ENCODE measurements at places on chromosomes 2 and 18.

GRCh38 chr18:75760208-75760607, 332.7 kb upstream of the SMIM21 start:
- DNase-seq = no peak

DNA sequence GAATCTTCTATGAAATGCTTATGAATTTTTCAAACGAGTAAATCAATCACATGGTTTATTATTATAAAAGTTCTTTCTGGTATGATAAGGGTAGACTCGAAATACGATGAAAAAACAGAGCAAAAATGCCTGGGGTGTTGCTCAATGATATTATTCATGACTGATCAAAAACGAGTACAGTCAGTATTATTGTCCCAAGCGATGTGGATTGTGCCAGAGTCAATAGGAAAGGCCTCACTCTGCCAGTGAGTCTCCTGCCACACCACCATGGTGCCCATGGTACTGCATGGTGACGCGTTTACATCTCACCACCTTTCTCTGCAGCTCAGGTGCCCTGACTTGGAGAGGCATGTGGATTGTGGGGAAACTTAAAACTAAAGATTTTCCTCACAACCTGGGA, 58.5 kb downstream of the KCTD1 start:
- no peak for DNase-seq

DNA sequence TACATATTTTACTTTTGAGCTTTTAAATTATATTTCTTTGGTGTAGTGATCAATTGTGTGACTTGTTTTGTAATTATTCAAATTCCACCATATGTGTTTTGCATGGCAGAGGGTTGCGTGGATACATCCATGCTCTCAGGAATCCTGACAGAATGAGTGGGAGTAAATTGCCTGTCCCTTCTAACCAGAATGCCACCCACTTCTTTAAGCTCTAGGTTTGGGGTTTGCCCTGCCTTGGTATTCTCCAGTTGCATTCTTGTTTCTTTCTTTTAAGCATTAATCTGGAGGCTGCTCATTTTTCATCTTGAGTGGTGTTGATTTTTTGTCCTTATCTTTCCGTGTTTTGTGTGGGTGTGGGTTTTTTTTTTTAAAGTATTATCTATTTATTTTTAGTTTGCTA, 360.0 kb downstream of the PTPRM start:
- no peak for DNase-seq

GRCh38 chr2:86631846-86632485, 8.3 kb upstream of the RNF103 start:
- no peak for DNase-seq

- no peak for DNase-seq
Measured at GRCh38 chr18:25813110-25813509, 277.3 kb downstream of the SS18 start.

DNA sequence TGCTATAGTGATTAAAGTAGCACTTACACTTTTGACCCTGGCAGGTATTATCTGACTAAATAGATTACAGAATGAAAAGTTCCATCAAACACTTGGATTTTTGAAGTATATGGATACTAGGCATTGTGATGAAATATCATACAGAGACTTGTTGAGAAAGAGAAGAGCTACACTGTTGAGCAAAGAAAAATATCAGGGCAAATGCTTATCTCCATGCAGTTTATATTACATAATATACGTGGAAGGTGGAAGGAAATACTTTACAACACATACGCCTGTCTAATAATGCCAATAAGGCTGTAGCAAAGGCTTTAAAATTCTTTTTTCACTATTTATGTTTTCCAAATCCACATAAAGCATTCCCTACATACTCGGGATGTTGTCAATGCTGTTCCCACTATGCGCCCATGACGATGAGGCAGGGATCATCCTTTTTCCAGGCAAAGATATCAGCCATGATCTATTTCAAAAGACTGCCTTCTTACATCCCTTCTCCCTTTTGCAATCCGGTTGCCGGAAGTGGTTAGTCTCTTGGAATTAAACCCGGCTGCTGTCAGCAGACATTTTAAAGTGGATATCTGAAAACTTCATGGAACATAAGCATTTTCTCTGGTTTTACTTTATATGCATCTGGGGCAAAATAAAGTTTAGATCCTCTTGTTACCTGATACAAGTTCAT, 92.6 kb upstream of the ITGA4 start:
- no peak for DNase-seq

DNA sequence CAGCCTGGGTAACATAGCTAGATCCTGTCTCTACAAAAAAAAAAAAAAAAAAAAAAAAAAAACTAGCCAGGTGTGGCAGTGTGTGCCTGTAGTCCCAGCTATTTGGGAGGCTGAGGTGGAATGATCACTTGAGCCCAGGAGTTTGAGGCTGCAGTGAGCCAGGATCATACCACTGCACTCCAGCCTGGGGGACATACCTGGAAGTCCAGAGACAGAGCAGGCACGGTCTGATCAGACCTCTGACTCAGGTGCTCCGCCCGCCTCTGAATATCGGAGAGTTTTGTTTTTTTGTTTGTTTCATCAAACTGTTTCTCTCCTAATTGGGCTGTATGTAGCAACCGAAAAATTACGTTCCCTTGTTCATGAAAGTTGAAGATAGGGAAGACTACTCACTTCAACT, 49.2 kb downstream of the RASGRP3 start:
- no peak for DNase-seq

DNA sequence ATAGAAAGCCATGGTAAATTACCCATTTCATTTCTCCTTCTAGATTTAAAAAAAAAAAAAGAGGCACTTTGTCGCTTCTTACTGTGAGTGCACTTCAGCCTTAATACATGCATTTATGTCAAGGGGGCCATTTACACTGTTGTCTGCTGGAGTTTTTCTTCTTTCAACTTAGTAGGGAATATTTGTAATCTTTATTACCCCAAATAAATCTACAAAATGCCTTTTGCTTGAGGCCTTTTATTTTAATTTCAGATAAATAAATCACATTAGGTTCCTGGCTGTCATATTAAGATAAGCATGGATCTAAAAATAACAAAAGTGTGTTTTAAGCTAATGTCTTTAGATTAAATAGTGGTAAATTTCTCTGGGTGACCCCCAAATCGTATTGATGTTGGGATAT, 276.0 kb downstream of the NCKAP5 start:
- DNase-seq = no peak

DNA sequence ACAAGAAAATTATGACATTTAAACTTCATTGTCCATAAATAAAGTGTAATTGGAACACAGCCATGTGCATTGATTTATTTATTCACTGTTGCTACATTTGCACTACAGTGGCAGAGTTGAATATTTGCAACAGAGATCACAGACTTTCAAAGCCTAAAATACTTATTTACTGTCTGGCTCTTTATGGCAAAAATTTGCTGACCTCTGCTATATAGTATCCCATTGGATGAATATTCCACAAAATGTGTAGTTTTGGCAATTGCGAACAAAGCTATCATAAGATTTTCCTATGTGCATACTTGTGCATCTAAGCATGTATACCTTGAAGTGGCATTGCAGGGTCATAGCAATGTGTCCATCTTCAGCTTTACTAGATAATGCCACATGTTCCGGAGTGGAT, 32.1 kb downstream of the CCDC85A start:
- DNase-seq = no peak

GRCh38 chr18:31572368-31572767, 19.3 kb upstream of the TTR start:
- DNase-seq = no peak

DNA sequence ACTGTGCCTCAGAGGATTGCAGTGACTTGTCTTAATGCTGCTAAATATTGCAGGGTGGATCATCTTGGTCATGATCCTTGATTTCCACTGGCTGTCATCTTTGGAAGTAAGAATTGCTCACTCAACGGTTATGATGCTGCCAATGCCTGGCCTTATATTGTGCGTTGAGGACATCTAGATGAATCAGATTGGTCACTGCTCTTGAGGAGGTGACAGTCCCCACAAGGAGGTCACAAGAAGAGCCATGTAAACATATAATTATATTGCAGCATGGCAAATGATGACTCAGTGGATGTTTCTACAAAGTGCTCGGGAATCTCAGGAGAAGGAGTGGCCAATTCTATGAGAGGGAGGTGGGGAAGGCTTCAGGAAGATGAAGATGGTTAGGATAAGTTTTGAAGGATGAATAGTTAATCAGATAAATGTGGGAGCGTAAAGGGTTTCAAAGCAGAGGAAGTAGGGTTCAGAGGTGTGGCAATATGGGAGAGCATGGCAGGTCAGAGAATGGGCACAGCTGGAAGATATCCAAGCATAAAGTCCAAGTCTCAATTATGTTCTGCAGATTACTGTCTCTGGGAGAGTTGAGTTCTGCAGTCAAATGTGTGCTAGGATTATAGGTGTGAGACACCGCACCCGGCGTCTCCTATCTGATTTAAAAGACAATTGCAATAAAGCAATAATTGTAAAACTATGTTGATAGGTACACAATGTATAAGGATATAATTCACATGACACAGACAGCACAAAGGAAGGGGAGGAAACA, 21.3 kb upstream of the TMEM131 start:
- DNase-seq = no peak

GRCh38 chr2:167334146-167334742, 446.0 kb downstream of the XIRP2 start:
- no peak for DNase-seq

GRCh38 chr2:231336700-231337099, 58.8 kb upstream of the B3GNT7 start:
- no peak for DNase-seq

DNA sequence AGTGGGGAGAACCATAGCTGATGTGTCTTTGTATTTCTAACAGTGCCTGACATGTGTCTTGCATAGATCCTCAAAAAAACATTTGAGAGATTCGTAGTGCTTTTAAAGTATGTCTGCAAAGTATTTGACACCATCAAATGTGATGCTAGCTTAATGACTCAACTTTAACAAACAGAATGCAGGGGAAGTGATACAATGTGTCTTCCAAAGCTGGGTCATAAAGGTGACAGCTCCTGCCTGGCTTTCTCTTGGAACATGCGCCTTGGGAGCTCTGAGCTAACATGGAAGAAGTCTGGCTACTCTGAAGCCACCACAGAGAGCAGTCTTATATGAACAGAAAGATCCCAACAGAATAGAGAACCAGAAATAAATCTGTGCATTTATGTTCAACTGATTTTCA, 78.2 kb downstream of the C1D start:
- DNase-seq = no peak

- DNase-seq = no peak
Measured at GRCh38 chr2:1758171-1758570, 13.9 kb upstream of the PXDN start.

- no peak for DNase-seq
Measured at GRCh38 chr2:199997296-199997695, 41.9 kb downstream of the MAIP1 start.

GRCh38 chr2:11938196-11938595, 191.8 kb downstream of the LPIN1 start:
- no peak for DNase-seq

DNA sequence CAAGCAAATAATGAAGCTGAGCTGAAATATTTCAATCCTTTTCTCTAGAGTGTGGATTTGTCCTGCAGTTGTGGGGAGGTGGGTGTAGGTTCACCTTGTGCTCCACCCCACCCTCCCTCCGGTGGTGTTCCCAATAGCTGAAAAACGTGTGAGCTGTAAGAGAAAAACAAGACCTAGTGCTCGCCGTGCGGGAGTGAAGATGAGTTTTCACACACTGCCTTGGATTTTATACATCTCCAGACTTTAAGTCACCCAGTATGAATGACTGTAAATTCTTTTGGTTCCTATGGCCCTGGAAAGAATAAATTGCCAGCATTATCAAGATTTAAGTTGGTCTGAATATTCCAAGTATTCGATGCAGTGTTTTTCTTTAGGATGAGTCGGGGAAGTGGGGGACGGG, 1.9 kb upstream of the SOX11 start:
- no peak for DNase-seq

DNA sequence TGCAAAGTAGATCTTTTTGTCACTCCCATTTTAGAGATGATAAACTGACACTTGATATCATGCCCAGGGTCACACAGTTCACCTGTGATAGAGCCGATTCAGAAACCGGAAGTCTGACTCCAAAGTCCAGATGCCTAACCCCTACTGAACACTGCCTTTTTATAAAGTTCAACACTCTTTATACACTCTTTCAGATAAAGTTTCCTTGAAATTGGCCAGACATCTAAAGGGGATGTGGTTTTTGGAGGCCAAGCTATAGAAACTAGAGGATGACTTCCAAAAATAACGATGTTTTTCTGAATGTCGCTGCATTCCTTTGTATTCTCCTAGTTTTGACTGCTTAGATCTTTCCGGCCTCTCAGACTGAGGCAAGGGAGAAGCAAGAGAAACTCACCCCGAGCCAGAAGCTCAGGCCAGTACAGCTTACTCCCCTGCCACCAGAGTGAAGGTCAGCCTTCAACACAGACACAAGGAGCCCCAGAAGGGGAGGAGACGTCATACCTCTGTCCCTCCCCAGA, 61.8 kb downstream of the NRP2 start:
- no peak for DNase-seq

- DNase-seq = no peak
Measured at GRCh38 chr18:8468191-8468590, 141.0 kb upstream of the RAB12 start.

DNA sequence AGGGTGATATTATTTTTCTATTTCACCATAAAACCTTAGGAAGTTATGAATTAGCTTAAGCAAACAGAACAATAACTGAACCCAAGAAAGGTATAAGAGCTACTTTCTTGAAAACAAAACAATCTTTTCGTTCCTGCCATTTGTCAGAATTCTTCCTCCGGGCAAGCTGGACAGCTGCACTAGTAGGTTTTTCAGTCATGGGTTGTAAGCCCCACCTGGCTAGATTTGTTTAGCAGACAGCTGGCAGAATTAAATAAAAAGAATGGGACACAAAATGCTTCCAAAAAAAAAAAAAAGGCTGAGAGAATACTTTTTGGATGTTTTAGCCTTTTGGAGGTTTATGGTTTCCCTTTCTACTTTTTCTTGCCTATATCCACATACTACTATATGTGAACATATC, 694.1 kb downstream of the ARHGAP15 start:
- no peak for DNase-seq

DNA sequence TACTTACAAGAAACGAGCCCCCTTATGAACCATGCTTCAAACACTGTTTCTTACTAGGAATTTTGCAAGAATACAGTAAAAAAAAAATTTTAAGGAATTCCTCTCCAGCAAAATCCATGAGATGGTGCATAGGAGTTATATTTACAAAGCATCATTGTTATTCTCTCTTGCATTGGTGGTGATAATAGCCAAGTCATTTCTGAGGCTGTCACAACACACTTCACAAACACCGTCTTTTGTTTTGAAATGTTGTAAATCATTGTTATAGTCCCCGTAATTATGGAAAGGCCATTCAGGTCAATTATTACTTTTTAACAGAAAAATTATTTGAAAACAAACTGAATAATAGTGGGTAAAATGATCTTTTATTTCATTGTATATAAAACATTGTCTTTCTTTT, 60.1 kb downstream of the DYNC1I2 start:
- DNase-seq = no peak

DNA sequence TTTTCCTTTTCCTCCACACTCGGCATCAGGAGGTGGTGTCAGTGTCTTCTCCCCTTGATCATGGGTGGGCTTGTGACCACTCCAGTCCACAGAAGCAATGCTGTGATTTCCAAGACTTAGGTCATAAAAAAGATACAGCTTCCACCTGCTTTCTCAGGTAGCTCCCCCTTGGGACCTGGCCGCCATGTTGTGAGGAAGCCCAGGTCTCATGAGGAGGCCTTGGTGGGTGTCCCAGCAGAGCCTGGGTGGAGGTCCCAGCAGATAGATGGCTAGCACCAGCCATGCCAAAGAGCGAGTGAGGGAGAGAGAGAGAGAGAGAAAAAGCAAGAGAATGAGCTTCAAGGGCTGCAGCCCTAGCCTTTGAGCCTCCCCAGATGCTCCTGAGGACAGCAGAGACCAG, 16.0 kb downstream of the SLC66A2 start:
- DNase-seq = no peak

GRCh38 chr18:53864770-53865169, 359.7 kb downstream of the MBD2 start:
- DNase-seq = no peak
